ENCODE measurements at places on chromosomes 12 and 14. TPM values are rescaled to one million over a fixed set of nuclear protein-coding genes. Genes with fewer than 3 reads are reported as not detected.

Gene MRPS35
- total RNA-seq = 37.4 TPM

Gene TCL1B
- not detected for total RNA-seq

Gene HCAR3
- total RNA-seq = not detected

Gene GYS2
- total RNA-seq = not detected

Gene SELPLG
- 1.5 TPM for total RNA-seq

Gene TTC6
- under 0.01 TPM for total RNA-seq

All from bronchial smooth muscle cell (primary cell).